ENCODE measurements at places on chromosomes 6 and 20. TPM values are rescaled to one million over a fixed set of nuclear protein-coding genes. Genes with fewer than 3 reads are reported as not detected.

Gene ERVFRD-1
- not detected for polyA plus RNA-seq

DNA sequence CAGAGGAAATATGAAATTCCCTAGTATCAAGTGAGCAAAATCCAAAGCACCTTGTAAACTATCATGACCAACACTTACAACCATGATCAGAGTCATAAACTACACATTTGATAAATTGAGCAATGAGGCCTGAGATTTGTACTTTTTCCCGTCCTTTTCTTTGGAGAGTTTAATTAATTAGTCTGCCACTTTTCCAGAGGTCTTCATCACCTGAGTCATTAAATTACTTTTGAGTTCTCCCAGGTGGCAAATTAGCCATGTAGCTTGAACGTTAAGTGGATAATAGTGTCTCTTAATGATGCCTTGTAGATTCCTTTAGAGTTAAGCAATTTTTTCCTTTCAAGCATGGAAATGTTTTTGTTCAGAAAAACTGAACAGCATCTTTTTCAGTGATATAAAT is 75.6 kb downstream of the RNF217 start:
- H3K27ac ChIP-seq, result no peak overlapping the region
- no peaks in the 10 kb centered on the region for H3K36me3 ChIP-seq
- no peak overlapping the region for H3K4me3 ChIP-seq

- H3K36me3 ChIP-seq, result no peaks in the 10 kb centered on the region
- no peak for DNase-seq
- H3K27ac ChIP-seq, result no peak overlapping the region
- H3K4me1 ChIP-seq, result no peaks in the 10 kb centered on the region
- no peaks in the 10 kb centered on the region for H3K27me3 ChIP-seq
Measured at GRCh38 chr6:168300975-168301647, 18.5 kb downstream of the DACT2 start.

- peak overlapping the region; percentile 75 for H3K27ac ChIP-seq
- no peaks in the 10 kb centered on the region for H3K36me3 ChIP-seq
- H3K27me3 ChIP-seq, result no peaks in the 10 kb centered on the region
- no peak for DNase-seq
- H3K4me1 ChIP-seq, result no peaks in the 10 kb centered on the region
Measured at GRCh38 chr6:122696079-122696478, 83.4 kb upstream of the FABP7 start.

DNA sequence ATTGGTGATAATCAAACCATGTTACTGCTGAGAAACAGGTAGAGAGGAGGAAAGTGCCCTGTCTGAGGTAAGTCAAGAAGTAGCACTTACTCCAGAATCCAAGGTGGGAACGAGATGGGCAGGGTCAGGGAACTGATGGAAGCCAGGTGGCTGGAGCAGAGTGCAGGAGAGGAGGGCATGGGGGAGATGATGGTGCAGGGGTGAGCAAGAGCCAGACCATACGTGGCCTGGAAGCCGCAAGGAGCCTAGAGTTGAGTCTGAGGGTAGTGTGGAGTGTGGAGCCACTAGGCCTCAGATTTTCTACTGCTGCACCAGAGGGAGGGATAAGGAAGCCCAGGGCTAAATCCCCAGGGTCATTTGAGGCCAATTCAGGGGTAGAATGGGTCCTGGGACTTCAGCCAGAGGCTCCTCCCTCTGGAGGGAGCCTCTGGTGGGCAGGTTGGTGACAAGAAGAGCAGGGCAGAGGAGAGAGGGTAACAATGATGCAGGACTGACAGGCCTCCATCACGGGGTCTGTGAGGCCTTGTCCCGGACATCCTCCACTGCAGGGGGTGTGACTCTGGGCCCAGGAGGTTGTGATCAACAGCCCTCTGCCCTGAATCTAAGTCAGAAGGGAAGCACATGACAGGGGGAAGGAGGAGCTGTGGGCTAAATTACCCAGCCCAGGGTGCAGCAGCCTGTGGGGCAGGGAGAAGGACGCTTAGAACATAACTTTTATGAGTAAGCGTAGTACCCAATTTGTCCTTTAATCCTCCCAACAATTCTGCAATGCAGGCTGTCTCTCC is 28.7 kb downstream of the COX4I2 start:
- H3K36me3 ChIP-seq, result peaks cover 22% of the 10 kb centered on the region
- no peak for DNase-seq
- H3K4me3 ChIP-seq, result no peak overlapping the region
- H3K27me3 ChIP-seq, result no peaks in the 10 kb centered on the region
- H3K27ac ChIP-seq, result no peak overlapping the region

GRCh38 chr20:2316847-2317495 is 21.2 kb downstream of the TGM3 start:
- H3K4me3 ChIP-seq, result no peak overlapping the region
- H3K27ac ChIP-seq, result no peak overlapping the region
- DNase-seq, result no peak
- no peaks in the 10 kb centered on the region for H3K27me3 ChIP-seq
- H3K36me3 ChIP-seq, result no peaks in the 10 kb centered on the region

Gene CST4
- polyA plus RNA-seq, result not detected

DNA sequence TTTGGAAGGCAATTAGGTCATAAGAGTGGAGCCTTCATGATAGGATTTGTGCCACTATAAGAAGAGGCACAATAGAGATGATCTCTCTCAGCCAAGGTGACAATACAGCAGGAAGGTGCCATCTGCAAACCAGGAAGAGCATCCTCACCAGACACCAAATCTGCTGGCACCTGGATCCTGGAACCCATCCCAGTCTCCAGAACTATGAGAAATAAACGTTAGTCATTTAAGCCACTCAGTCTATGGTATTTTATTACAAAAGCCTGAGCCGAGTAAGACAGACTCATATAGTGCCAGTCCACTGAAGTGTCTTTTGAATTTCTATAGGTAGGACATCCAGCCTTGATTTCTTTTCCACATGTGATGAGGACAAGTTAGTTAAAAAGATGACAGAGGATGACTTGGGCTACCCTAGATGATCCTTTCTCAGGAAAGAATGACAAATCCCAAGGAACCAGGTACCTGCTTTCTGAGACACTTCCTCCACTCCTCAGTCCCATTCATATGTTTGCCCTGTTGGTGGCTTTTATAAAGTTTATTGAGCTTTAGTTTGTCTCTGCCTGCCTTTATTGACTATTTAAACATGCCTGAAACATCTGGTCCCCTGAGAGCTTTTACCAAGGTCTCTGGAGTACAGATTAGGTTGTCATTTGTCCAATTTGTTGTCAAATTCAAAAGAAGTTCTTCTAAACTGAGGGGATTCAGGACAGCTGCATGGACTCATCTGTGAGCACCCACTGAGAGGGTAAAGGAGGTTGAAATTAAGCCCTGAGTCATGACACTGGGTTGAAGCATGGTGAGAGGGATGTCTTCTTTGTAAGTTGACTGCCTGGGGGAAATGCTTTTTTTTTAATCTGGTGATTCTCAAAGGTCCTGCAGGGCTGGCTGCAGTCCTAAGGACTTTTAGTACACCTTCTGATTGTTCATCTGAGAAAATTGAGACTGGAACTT is 165.0 kb upstream of the PLCB4 start:
- H3K36me3 ChIP-seq, result no peaks in the 10 kb centered on the region
- no peak for DNase-seq
- H3K4me1 ChIP-seq, result no peaks in the 10 kb centered on the region
- H3K27ac ChIP-seq, result no peak overlapping the region
- H3K27me3 ChIP-seq, result no peaks in the 10 kb centered on the region
- H3K4me3 ChIP-seq, result no peak overlapping the region

GRCh38 chr6:16857969-16858592 is 96.8 kb upstream of the ATXN1 start:
- H3K27me3 ChIP-seq, result no peaks in the 10 kb centered on the region
- H3K36me3 ChIP-seq, result no peaks in the 10 kb centered on the region
- no peak overlapping the region for H3K27ac ChIP-seq
- H3K4me3 ChIP-seq, result no peak overlapping the region
- no peak for DNase-seq

GRCh38 chr6:79522609-79523008 is 14.6 kb downstream of the LCA5 start:
- no peak overlapping the region for H3K4me3 ChIP-seq
- H3K27ac ChIP-seq, result no peak overlapping the region
- H3K27me3 ChIP-seq, result no peaks in the 10 kb centered on the region
- peaks cover 3% of the 10 kb centered on the region for H3K36me3 ChIP-seq
- no peaks in the 10 kb centered on the region for H3K4me1 ChIP-seq

GRCh38 chr6:128841518-128841917 is 41.4 kb upstream of the LAMA2 start:
- no peaks in the 10 kb centered on the region for H3K4me1 ChIP-seq
- H3K27ac ChIP-seq, result no peak overlapping the region
- no peak overlapping the region for H3K4me3 ChIP-seq
- no peaks in the 10 kb centered on the region for H3K27me3 ChIP-seq
- no peak for DNase-seq
- no peaks in the 10 kb centered on the region for H3K36me3 ChIP-seq

GRCh38 chr6:3471286-3471685 is 14.4 kb upstream of the SLC22A23 start:
- peaks cover 14% of the 10 kb centered on the region for H3K27me3 ChIP-seq
- H3K27ac ChIP-seq, result no peak overlapping the region
- no peak for DNase-seq
- H3K36me3 ChIP-seq, result no peaks in the 10 kb centered on the region

Gene TNXB
- 0.55 TPM for polyA plus RNA-seq

GRCh38 chr6:62978920-62979319 is 232.3 kb upstream of the FKBP1C start:
- no peaks in the 10 kb centered on the region for H3K36me3 ChIP-seq
- no peaks in the 10 kb centered on the region for H3K4me1 ChIP-seq
- H3K27me3 ChIP-seq, result no peaks in the 10 kb centered on the region
- DNase-seq, result no peak

DNA sequence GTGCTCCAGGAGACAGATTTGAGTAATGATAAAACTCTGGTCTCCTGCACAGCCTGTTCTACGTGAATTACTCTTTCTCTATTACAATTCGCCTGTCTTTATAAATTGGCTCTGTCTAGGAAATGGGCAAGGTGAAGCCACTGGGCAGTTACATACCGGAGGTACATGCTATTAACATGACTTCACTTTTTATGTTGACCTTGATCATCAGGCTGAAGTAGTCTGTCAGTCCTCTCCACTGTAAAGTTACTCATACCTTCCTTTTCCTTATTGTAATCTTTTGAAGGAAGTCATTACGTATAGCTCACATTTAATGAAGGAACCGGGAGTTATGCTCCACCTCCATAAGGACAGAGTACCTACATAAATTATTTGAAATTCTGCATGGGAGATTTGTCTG is 19.9 kb upstream of the KHDC1 start:
- no peak overlapping the region for H3K27ac ChIP-seq
- no peaks in the 10 kb centered on the region for H3K4me1 ChIP-seq
- H3K36me3 ChIP-seq, result no peaks in the 10 kb centered on the region
- no peaks in the 10 kb centered on the region for H3K27me3 ChIP-seq
- no peak overlapping the region for H3K4me3 ChIP-seq

DNA sequence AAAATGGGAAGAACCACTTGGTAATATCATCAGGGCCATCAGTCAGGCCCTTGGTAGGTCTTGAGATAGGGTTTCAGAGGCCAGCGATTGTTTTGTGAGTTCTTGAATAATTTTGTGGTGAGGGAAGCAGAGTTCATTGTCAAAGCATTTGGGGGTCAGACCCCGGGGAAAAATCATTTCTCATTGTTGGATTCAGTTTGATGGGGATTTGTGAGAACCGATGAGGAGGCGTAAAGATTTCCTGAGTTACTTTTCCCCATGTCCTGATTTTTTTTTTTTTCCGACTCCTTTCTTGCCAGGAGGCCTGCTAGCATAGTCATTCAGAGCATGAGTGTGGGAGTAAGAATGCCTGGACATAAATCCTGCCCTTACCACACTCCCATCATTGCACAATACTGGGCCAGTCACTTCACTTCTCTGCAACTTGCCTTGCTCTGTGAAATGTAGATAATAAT is 60.3 kb downstream of the TSHZ2 start:
- H3K36me3 ChIP-seq, result no peaks in the 10 kb centered on the region
- no peaks in the 10 kb centered on the region for H3K27me3 ChIP-seq
- H3K4me3 ChIP-seq, result no peak overlapping the region
- H3K4me1 ChIP-seq, result no peaks in the 10 kb centered on the region

DNA sequence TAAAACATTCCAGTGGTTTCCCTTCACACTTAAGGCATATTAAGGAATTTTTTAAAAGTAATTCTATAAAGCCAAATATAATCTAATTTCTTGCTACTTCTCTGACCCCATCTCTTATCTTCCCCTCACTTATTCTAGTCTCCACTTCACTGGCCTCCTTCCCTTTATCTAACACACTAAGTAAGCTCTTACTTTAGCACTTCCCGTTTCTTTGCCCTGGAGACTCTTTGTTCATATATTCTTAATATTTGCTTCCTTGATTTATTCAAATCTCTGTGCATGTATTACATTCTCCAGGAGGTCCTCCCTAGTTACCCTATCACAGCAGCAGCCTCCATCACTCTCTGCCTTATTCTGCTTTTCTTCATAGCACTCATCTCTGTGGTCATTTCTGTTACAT is 20.3 kb downstream of the GTPBP2 start:
- H3K36me3 ChIP-seq, result peaks cover 72% of the 10 kb centered on the region
- no peaks in the 10 kb centered on the region for H3K27me3 ChIP-seq
- no peak for DNase-seq
- H3K4me3 ChIP-seq, result no peak overlapping the region

Gene ROS1
- 1.8 TPM for polyA plus RNA-seq

DNA sequence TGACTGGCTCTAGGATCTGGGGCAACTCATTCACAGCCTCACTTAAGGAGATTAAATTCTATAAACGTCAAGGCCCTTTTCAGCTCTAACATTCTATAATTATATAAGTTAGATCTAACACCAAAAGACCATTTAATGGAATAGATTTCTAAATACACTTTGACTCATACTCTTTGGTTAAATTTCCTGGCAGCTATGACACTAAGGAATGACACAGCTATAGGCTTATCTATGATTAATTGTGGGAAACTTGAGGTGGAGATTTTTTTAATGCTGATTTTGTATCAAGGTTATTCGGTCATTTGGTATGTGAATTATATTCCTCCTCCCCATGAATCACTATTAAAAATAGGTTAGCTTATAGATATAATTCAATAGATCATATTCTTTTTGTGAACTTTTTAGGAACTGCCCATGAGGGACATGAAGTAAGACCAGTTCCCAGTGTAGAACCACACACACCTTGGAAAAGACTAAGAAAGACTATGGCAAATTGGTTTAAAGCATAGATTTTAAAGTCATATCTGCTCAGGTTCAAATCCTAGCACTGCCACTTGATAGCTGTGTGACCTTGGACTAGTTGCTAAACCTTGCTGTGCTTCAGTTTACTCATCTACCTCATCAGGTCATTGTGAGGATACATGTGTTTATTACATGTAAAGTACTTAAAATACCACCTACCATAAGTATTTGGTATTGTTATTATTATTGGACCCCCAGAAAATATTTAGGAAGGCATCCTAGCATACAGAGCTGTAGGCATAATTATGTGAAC is 116.0 kb downstream of the CRYBG1 start:
- 0 out of 2 replicates have a peak overlapping the region, but pooled peaks have one; percentile 21 for H3K27ac ChIP-seq
- no peaks in the 10 kb centered on the region for H3K27me3 ChIP-seq
- DNase-seq, result no peak
- no peaks in the 10 kb centered on the region for H3K36me3 ChIP-seq
- no peak overlapping the region for H3K4me3 ChIP-seq
